Epithelial cell of prostate (primary cell): ENCODE measurements at places on chromosomes 5 and 9.

DNA sequence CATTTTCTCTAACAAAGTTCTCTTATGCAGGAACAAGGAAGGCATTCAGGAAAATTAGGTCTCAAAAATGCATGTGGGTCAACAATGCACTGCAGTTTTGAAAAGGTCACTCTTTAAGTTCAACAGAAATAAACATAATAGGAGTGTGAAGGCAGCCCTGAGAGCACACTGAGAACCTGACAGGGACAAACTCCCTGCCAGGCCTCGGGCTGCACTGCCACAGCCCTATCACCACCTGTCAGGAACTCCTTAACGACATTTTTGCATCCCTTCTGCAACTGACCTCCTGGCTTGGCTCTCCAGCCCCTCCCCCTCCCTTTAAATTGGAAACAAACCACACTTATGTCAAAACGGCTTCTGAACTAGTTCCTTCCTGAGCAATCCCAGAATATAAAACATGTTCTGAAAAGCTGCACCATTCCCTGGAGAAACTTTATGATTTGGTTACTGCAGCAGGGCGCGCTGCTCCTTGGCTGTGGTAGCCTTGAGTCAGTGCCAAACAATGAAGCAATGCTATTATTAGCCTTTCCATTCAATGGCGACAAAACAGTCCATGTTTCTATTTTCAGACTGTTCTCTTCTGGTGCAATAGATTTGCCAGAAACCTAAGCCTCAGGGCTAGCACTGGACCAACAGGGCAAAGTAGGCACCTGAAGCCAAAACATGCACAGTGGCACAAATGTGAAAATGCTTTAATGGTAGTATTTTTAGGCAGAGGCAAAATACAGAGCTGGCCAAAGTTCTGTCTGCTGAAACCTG, 160.1 kb upstream of the ZNF608 start:
- no peak for DNase-seq

DNA sequence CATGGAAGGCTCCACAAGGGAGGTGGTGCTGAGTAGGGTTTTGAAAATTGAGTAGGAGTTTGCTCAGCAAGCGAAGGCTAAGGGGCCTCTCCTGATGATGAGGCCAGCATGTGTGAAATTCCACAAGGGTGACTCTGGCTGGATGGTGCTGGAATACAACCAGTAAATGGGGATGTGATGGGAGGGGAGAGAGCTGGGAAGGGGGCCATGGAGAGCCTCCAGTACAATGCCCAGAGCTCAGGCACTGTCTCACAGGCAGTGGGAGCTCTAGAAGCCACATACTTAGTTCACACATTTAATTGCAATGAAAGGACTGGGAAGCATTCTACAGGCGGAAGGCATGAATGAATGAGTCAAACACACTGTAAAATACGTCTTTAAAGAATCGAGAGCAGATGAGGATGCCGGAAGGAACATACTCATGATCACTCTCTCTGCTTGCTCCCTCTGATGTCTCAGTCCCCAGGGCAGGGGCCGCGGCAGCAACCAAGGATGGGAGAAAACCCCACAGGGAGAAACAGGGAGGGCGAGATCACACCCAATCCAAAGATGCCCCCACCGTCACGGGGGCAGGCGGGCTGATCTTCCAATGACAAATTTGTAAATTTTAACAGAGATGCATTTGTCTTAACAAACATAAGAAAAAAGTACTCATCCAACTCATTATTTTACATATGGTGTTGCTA, 261.0 kb downstream of the NSG2 start:
- no peak for DNase-seq

DNA sequence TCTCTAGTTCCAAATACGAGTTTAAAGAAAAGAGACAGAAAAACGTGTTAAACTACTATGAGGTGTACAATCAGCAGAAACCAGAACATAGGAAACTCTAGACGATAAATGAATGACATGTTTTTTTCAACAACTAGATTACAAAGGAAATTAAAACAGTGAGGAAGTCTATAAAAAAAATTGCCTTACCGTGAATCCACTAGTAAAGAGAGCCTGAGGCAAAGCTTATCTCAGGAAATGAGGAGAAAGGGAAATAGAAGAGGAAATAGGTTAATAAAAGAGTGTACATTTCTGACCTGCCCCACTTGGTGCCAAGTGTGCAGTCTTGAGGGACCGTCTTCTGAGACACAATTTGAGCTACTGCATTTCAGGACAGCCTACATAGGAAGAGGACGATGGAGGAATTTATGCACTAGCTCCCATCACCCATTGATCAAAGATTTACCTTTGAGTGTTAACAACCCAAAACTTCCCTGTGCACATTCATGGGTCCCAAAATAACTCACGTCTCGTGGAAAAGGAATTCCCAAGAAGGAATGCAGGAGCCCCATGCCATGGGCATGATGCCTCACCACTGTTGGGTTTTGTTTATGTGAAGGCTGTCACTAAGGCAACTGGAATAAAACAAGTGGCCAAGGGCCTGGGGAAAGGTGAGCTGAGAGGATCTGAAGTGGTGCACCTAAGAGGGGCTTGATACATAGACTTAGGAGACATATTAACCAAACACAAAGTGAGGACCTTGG, 53.6 kb upstream of the SLC1A3 start:
- no peak for DNase-seq

DNA sequence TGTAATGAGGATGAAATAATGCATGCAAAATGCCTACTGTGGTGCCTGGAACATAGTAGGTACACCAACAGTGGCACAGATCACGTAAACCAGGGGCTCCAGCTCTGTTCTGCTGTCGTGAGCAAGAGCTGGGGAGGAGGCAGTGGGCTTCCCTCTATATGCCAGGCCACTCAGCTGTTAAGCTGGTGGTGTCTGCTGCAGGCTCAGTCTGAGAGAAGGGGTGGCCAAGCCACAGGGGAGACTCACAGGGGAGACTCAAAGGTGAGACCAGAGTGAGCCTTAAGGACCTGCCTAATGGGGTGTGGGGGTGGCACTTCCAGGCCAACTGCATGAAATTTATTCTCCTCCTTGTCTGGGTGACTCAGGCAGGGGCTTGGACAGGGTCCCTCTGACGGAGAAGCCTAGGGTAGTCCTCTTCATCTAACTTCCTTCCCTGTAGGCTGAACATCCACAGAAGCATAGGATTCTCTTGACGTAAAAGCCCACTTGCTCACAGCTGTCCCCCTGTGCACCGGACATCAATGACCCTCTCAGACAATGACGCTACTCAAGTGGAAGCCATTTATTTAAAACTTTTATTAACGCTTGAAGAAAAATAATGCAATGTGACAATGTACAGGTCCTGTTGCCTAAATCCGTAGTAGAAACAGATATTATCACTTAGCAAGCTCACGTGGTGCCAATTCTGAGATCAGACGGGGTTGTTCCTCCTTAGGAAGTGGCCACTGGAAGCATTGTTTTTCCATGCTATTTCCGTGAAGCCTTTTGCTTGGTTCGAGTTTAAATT, 13.9 kb downstream of the STC2 start:
- no peak for DNase-seq

DNA sequence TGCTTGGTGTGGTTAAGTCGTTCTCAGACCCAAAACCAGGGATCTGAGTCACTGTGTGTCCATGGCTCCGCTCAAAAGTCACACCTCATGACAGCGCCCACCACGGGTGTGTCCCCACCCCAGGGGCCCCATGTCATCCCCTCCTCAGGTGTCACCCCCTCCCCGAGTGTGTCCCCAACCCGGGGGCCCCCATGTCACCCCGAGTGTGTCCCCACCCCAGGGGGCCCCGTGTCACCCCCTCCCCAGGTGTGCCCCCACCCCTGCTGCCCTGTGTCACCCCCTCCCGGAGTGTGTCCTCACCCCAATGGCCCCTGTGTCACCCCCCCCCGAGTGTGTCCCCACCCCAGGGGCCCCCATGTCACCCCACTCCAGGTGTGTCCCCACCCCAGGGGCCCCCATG, 5.1 kb downstream of the LRRC14B start:
- no peak for DNase-seq

DNA sequence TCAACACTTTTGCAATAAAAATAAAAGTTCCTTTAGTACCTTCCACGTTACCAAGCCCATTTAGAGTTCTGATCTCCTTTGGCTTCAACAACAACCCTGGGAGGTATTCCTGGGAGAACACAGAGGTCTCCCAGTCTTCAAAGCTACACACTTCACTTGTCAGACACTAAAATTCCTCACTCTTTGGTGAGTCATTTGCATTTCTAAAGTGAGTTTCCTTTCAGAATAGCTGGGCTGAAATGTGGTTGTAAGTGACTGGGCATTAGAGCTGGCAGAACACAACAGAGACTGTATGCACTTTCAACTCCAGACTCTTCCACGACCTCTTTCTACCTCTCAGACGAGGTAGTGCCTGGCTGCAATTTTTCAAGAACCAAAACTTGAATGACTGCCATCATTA, 11.5 kb upstream of the F2RL1 start:
- DNase-seq, result no peak

GRCh38 chr5:74995926-74996325, 56.4 kb downstream of the GCNT4 start:
- DNase-seq, result no peak

- DNase-seq, result no peak
These were observed 6.6 kb upstream of the FAM151B start for GRCh38 chr5:80481019-80481893.

DNA sequence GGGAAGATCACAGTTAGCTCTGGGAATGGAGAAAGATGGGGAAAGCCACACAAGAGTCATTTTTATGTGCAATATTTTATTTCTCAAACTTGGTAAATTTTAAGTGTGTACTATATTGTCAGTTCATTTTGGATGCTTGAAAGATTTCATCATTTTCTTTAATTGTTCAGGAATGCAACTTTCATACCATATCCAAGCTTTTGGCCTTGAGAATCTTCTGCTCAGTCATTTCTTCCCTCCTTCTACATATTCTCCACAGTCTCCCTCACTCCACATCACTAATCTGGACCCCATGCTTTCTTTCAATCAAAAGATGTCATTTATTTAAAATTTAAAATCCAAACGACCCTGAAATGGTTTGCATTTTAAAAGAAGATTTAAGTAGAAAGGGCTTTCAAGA, 135.4 kb downstream of the FAM114A2 start:
- DNase-seq, result no peak

GRCh38 chr5:75048457-75048953, 3.9 kb downstream of the GCNT4 start:
- no peak for DNase-seq

DNA sequence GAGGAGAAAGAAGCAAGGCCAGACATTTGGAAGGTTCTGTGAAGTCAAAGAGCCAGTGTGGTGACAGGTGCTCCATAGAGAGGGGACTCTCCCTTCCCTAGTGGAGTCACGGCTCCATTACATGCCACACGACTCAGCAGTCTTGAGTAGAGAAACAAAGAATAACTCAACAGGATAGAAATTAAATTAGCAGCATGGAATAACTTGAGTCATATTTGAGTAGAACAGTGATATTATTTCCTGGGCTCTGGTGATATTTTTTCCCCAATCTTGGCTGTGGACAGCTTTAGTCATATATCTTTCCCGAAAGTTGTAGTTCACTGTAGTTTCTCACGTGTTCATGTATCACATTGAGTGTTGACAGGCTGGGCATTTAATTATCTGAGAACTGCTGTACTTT, 149.7 kb upstream of the EFNA5 start:
- no peak for DNase-seq

DNA sequence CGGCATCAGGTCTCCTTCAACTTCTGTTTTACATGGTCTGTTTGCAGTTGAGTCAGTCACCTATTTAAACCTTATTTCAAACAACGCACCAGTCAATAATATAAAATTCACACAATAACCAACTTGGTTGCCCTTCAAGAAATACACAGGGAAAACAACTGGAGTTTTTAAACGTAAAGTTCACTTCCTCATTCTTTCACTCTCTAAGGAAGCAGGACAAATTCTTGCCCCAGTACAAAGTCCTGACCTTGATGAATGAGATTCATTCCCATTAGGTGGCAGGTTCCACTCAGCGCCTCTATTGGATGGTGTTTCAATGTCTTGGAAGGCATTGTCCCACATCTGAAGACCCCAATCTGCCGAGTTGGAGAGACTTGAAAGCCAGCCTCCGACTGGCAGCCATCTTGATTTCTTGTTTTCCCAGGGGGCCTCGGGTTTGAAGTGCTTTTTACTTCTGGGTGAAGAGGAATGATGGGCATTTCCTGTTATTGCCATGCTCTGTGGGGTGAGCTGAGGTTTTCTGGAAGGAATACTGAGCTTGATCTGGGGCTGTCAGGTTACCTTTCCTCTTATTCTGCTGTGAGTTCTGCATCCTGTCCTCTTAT, 105.0 kb downstream of the ACER2 start:
- DNase-seq, result no peak

DNA sequence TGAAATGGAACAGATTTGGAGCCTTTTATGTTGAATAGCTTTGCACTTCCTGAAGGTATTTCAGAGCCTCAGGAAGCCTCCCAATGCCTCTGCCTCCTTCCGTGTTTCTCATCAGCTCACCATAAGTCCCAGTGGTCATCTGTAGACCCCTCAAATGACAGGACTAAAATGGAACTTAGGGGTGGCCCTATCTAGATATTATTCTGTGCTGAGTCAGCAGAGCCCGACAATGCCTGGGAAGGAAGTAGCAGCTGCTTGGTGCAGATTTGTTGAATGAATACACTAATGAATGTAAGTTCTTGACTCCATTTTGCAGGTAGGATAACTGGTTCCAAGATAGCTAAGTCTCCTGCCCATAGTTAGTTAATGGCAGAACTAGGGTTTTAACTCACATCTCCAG, 97.7 kb downstream of the ASTN2 start:
- DNase-seq, result no peak

- no peak for DNase-seq
These were observed 632 bp downstream of the UBAP1 start for GRCh38 chr9:34179213-34180136.

DNA sequence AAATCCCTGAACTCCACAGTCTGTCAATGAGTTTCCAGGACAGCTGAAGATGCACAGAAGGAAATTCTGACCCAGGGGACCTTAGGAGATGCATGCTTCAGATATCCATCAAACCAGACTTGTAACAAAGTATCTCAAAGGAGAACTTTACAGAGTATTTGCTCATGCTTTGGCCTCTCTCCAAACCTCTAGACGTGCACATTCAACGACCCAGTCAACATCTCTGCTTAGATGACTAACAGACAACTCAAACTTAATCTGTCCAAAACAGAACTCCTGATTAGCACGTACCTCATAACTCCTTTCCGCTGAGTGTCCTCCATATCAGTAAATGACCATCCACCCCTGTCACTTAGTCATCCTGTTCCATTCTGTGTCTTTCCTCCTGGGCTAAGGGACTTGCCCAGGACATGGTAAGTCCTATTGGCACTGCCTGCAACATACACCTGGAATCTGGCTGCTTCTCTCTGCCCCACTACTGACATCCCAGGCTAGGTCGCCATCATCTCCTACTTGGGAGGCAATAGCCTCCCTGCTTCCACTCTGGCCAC, 107.4 kb downstream of the LMNB1 start:
- DNase-seq, result peak; percentile 84

- no peak for DNase-seq
These were observed 1495.6 kb upstream of the CDH6 start for GRCh38 chr5:29697785-29698414.
